T-helper 22 cell (primary cell): ENCODE measurements at places on chromosomes 16 and 17.
A peak's percentile ranks its signal among the peaks of the same experiment; 100 is the strongest.

DNA sequence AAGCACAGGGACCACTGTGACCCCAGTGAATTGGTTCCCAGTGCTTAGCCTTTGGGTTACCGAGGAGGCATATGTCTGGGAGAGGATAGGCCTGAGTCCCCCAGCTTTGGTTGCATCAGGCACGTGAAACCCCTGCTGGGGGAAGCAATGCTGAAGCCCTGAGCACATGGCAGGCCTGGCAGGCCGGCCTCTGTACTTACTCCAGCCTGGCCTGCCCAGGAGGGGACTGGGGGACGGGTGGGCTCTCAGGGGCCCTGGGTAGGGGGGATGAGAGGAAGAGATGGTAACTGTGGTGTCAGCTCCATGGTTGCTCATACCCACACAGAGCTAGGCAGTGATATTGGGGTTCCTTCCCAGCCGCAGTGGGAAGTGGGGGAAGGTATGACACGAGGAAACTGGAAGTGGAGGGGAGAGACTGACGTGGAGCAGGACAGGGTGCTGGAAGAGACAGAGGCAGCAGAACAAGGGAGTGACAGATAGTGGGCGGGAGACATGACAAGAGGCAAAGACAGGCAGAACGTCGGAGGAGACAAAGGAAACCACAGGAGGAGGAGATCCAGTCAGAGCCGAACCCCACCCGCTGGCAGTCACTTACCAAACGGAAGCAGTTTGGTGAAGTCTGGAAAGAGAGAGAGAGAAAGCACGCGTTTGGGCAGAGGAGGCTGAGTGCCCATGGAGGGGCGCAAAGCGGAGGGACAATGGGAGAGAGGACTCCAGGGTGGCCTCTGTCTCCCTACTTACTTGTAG, 9.1 kb downstream of the TMEM208 start:
- peak; percentile 68 for DNase-seq

DNA sequence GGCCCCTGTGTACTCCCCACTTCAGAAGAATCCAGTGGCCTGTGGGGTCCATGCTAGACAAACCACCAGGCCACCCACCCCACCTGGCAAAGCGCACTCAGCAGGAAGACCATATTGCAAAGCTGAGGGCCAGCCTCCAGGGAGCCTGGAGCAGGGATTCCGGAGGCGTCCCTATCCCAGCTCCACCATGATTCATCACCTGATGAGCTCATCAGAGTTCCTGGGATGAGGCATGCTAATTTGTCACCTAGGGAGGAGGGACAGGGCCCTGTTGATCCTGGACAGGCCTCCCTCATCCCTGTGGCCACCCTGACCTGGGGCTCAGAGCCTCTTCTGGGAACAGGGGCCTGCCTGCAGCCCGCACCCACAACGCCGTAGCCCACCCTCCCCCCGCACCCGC, 131.6 kb upstream of the PLCG2 start:
- DNase-seq: no peak

DNA sequence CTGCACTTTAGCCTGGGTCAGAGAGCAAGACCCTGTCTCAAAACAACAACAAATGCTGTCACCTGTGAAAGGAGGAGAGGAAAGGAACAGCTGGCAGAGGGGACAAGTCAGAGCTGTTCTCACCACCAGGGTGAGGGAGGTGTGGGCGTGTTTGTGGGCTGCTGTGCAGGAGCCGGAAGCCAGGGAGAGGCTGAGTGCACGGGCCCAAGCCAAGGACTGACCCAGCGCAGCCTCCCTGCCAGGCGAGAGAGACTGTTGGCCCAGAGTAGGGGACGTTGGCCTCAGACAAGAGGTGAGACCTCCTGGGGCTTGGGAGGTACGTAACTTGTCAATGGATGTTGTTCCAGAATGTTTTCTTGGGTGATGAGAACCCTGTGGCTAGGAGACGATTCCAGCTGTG, 10.7 kb downstream of the SPNS2 start:
- DNase-seq: no peak

DNA sequence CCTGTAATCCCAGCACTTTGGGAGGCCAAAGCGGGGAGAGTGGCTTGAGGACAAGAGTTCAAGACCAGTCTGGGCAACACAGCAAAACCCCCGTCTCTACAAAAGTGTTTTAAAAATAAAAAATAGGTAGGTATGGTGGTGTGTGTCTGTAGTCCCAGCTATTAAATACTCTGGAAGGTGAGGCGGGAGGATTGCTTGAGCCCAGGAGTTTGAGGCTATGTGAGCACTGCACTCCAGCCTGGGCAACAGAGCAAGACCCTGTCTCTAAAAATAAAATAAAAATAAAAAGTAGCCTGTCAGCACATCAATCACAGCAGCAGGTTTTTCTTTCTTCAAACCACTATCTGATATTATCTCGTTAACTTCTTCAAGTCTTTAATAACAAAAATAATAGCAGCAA, 1.6 kb downstream of the USP31 start:
- no peak for DNase-seq

DNA sequence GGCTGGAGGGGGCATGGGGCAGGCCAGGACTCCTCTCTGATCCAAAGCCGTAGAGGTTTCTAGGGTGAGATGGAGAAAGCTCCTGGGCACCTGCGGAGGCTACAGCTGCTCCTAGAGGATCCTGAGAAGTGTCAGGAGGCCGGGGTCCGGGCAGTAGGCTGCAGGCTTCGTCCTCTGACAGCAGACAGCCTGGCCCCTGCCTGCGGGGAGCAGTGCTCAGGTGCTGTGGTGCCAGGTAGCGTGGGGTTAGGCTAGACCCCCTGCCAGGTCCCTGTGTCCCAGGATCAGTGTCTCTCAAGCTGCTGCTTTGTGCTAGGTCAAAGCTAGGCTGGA, 1.5 kb upstream of the MRPS34 start:
- no peak for DNase-seq

- no peak for DNase-seq
Observed at GRCh38 chr16:67406111-67406971, 9.9 kb downstream of the ZDHHC1 start.

DNA sequence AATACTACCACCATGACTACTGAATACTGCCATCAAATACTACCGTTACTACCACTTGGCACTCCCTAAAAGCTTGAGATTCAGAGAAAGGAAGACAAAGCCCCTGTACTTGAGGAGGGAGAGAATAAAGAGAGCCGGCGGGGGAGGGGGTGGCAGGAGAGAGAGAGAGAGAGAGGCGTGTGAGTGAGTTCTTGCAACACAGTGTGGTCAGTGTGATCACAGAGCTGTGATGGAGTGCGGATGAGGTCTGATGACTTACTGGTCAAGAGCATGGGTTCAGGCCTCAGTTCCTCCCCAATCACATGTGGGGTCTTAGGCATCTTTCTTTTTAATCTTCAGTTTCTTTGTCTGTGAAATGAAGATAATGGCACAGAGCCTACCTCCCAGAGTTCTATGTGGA, 19.2 kb downstream of the PRKCB start:
- DNase-seq: no peak

- DNase-seq: no peak
Observed at GRCh38 chr17:35087731-35088355, 24.3 kb upstream of the RFFL start.

DNA sequence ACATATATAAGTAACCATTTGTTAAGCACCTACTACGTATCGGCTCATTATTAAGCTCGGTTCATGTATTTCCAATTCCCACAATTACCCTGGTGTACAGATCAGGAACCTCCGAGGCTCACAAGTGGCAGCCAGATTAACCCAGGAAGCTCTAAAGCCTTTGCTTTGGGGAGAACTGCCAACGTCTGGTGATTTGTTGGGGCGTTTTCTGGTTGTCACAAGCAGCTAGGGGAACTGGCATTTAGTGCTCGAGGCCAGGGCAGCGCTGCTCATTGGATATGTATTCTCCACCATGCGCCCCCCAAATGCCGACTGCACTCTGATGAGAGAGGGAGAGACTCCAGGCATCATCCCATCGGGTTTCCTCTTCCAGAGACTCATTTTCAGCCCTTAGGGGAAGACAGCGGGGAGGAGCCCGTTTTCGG, 541 bp downstream of the ZNF18 start:
- DNase-seq: no peak

DNA sequence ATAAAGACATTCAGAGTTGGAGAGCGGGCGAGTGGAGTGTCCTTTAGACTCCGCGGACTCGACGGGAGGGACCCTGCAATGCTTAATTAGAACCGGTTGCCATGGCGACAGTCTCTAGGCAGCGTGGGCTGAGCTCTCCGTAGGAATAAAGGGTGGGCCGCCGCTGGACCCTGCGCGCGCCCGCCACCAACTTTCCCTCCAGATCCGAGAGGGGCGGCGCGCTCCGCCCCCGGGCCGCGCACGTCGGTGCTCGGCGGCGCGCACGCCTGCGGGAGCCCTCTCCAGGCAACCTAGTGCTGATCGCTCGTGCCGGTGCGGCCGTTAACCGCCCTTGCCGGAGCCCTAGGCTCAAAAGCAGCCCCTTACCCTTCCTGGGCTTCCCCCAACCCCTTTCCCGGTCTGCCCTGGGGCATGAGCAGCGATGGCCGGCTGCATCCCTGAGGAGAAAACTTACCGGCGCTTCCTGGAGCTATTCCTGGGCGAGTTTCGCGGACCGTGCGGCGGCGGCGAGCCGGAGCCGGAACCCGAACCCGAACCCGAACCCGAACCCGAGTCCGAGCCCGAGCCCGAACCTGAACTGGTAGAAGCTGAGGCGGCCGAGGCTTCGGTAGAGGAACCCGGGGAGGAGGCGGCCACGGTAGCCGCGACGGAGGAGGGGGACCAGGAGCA, at the start of gene PPM1E:
Gene PPM1E, plus strand, starts transcription at position 278 of the 669 bp plus-strand sequence.
- no peak for DNase-seq

DNA sequence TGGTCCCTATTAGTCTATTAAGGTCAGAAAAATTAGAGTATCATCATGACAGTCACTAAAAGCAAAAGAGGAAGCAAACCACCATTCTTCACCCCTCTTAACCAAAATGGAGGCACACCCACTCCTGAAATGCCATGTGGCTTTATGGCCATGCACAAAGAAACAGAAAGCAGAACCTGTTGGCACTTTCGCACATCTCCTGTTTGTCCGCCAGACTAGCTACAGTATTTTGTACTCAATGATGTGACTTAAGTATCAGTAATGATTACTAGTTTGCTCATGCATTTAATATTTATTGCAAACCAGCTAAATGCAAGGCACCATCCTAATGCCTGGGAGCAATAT, 70.2 kb upstream of the GNAO1 start:
- no peak for DNase-seq

- no peak for DNase-seq
Observed at GRCh38 chr17:37725601-37726146, 19.2 kb downstream of the HNF1B start.

- DNase-seq: no peak
Observed at GRCh38 chr17:77449908-77450741, 309.4 kb downstream of the SEC14L1 start.

GRCh38 chr17:58334256-58334655, 5.7 kb upstream of the TSPOAP1 start:
- no peak for DNase-seq

GRCh38 chr17:34133350-34133749, 121.7 kb upstream of the CCL2 start:
- no peak for DNase-seq

DNA sequence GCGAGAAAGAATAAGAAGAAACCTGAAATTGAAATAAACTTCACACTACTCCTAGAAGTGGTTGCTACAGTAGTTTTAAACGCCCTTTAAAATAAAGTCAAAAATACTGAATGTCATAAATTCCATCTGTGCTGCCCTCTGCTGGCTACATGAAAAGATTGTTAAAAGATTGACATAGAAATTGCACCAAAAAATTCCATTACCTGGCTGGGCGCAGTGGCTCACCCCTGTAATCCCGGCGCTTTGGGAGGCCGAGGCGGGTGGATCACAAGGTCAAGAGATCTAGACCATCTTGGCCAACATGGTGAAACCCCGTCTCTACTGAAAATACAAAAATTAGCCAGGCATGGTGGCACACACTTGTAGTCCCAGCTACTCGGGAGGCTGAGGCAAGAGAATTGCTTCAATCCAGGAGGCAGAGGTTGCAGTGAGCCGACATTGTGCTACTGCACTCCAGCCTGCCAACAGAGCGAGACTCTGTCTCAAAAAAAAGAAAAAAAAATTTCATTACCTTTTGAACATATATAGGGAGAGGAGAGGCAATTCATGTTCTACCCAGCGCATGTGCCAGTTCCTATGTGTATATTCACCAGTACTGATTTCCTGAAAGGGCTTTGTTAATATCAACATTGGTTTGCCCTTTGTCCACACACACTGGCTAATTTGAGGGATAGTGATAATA, 36.5 kb downstream of the CYTH1 start:
- DNase-seq: no peak

DNA sequence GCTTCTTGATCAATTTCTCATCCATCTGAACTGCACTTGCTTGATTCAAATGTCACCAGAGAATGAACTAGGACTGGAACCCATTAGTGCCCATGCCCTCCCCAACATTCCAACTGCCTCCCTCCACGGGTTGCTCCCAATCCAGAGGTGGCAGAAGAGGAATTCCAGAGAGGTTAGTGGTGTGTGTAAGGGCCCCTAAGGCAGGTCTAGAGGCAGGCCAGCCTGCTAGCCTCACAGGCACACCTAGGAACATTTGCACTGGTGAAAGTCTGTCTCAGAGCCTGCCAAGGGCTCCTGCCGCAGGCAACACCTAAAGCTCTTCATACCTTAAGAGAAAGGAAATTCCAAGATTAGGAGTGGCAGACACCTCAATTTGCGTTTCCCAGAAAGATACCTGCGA, 21.2 kb upstream of the CMTM4 start:
- no peak for DNase-seq

GRCh38 chr17:63476459-63476853, 405 bp upstream of the ACE start:
- DNase-seq: no peak

DNA sequence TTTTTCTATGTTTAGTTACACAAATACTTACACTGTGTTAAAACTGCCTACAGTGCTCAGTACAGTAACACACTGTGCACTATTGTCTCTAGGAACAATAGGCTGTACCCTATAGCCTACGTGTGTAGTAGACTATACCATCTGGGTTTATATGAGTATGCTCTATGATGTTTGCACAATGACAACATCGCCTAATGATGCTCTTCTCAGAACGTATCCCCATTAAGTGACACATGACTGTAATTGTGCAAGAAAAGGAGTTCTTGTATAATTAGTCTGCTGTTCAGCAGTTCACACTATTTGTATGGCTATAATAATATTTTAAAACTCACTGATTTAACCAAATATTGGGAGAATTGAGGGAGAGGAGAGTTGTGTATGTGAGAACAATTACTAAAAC, 173.7 kb downstream of the TRIM37 start:
- DNase-seq: no peak

- no peak for DNase-seq
Observed at GRCh38 chr17:59638553-59638952, 18.9 kb downstream of the CLTC start.

DNA sequence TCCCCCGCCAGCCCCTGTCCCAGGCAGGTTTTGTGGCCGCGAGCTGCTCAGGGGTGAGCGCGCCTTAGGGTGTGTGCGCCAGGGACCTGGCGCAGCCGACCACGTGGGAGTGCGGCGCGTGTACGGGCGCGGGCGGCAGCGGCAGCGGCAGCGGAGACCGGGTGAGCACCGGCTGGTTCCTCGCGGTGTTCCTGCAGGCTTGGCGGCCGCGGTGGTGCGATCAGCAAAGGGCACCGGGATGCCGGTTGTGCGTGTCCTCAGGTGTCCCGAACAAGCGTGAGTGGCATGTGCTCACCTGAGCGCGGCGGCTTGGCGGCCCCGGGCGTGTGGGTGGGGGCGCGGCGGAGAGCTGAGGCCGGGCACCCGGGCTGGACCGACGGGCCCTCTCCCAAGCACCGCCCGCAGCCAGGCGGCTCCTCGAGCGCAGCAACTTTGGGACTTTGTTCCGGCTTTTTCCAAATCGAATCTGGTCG, 381 bp upstream of the HSD11B2 start:
- DNase-seq: no peak
